NCI-H2171 (cell line): ENCODE measurements at places on chromosomes 4 and X.

DNA sequence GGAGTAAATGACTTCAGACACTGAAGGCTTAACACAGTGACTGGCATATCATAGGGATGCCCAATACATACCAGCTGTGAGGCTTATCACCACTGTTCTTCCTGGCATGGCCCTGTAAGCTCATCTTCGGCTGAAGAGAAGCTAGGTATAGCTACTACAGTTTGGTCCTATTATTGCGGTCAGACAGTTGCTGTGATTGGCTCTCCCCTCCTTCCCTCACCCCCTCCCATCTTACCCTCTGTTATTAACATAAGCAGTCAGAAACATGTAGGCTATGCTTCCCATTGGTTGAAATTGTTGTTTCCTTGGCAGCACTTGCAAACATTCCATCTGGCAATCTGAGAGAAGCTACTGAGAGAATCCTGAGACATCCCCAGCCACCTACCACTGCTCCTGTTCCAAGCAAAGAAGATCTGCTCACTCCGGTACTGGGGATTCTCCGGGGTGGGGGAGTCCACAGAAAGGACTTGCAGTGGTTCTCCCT lies at the start of gene AKAP14:
Gene AKAP14 (plus strand): TSS at position 51 of the 484 bp plus-strand sequence. CDS start 7,331 bp downstream, outside the sequence.
- no peak for DNase-seq

- no peak for DNase-seq
Measured at GRCh38 chr4:74109116-74109869, 10.3 kb upstream of the CXCL2 start.

- DNase-seq = no peak
Measured at GRCh38 chrX:1105671-1106419, 106.6 kb downstream of the CRLF2 start.

DNA sequence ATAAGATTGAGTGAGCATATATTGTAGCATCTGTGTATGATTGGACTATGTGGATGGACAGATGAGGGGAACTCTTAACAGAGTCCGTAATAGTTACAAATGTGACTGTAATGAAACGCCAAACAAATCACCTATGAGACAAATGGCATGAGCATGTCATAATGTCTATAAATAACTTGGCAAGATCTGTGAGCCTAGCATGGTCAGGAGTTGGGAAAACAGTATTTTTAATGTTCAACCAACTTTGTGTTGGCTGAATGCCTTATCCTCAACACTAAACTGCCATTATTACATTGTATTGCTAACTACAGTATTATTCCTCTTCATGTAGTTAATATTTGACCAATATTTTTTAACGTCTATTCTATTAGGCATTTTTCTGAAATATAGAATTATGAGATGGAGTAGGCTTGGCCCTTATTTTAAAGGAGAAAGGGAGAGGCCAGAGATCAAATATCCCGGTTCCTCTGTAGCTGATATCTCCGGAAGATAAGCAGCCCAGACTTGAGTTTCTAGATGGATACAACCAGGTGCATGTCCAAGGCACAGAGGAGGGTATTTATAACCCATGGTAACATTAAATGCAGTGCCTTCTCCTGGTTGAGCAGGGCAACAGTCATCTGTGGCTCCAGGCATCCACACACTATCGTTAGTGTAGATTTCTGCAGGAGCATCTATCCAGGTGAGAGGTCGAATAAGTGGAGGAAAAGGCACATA lies 32.7 kb downstream of the PF4 start:
- DNase-seq = no peak

DNA sequence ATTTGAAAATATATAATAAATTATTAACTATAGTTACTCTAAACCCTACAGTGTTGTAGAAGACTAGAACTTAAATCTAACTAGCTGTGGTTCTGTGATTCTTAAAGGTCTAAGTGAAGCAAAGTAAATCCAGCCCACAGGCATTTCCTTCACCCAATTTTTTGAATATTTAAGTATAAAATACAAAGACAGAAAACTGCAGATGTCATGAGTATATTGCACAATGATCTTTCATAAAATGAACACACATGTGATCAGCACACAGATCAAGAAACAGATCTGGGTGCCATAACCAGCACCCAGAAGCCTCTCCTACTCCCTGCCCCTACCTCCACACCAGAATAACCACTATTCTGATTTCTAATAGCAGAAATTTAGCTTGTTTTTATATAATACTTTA lies 82.9 kb downstream of the CAMK2D start:
- no peak for DNase-seq

DNA sequence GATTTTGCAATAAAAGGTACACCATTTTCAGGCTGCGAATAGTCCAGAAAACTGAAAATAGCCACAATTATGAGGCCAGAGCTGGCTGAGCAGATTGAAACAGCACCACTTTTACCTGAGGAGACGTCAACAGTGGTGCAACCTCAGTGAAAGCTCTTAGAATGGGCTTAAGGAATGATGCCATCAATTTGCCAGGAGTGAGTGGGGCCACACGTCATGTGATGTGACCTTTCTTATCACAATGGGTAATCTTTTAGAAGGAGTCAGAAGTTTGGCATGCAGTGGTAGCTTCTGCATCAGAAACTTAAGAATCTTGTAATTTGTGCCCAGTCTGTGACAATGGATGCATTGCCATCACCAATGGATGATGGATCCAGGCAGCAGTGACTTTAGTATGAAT lies 27.6 kb downstream of the ZNF81 start:
- no peak for DNase-seq

GRCh38 chrX:94854251-94854650 lies 1180.2 kb downstream of the FAM133A start:
- no peak for DNase-seq

GRCh38 chr4:56976837-56977320 lies 527 bp downstream of the NOA1 start:
- DNase-seq = no peak

DNA sequence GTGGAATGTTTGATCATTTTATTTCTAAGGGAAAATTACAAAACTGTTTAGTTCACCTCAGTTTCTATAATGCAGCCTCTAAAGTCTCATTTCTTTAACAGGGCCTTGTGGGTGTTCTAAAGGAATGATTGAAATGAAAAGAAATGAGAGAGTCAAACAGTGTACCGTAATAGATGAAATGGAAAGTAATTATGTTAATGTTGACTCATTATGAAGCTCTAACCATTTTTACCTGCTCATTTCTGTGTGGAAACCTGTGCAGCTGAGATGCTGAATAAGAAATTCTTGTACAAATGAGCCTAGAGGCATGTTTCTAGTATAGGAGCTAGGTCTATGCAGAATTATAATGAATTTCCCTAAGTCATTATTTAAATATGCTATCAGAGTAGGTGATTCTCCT lies 45.2 kb upstream of the RPA4 start:
- no peak for DNase-seq

DNA sequence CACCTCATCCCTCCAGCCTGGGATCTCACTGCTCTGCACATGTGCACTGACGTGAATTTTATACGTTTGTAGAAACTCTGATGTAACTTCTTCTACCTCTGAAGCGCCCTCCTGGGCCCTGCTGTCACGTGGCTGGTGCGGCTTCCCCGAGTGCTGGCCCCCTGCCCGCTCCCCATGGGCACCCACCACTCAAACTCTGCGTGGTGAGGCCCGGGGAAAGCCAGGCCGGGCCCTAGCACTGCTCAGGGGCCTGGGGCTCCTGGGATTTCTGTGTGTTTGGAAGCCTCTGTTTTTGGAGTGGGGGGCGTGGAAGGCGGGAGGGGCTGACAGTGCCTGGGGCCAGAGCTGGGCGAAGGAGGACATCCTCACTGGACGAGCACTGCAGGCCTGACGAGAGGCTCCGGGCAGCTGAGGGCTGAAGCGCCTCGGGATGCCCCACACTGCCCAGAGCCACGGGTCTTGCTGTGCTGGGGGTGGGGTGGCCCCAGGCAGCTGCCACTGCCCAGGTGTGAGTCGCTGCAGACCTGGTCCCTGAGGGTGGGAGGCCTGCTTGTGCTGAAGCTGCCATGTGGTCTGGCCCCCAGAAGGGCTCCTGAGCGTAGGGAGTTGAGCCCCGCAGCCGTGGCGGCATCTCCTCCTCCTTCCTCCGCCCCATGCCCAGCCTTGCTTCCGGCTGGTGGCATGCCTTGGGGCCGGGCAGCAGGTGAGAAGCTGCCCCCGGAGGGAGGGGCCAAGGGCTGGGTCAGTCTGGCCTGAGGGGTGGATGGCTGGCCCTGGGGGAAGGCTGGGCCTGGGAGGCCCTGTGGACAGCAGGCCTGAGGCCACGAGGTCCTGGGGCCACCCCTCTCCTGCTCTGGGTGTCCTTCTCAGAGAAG lies 7.7 kb downstream of the NAT8L start:
- DNase-seq = no peak

- DNase-seq = no peak
Measured at GRCh38 chr4:1855333-1856070, 454 bp downstream of the LETM1 start.

- no peak for DNase-seq
Measured at GRCh38 chr4:22670956-22671355, 21.8 kb upstream of the GBA3 start.
